ENCODE measurements at places on chromosomes 3 and 15.

DNA sequence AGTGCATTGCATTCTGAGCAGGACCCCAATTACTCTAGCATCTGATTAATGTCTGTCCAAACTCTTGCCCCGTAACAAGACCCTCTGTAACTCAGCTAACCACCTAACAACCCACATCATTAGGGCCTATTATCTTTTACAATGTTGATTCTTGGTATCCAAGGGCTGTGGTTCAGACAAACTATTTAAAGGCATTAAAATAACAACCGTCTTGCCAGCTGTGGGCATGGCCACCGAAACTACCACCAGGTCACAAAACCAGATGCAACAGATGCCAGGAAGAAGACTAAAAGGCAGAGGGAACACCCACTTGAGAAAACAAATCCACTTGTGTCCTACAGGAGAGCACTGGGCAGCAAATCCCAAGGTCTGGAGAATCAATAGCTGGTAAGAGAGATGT, 262.9 kb downstream of the ERC2 start:
- no peak for DNase-seq

DNA sequence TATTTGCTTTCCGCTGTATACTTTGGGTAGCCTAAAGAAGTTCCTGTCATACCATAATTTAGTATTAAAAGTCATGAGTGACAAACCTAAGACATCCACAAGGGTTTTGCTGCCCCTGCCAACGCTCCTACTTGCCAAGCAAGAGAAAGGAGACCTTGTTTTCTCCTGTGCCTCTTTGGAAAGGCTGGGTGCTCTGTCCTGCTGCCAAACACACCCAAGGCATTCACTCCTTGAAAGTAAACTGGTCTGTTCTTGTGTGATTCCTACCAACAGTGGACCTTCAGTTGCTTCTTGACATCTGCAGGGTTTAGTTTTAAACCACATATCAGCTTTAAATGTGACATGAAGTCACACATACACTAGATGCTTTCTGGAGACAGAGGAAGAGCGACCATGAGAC, 295.4 kb downstream of the SLC9A9 start:
- no peak for DNase-seq

GRCh38 chr3:113157408-113158030, 53.8 kb upstream of the BOC start:
- no peak for DNase-seq

DNA sequence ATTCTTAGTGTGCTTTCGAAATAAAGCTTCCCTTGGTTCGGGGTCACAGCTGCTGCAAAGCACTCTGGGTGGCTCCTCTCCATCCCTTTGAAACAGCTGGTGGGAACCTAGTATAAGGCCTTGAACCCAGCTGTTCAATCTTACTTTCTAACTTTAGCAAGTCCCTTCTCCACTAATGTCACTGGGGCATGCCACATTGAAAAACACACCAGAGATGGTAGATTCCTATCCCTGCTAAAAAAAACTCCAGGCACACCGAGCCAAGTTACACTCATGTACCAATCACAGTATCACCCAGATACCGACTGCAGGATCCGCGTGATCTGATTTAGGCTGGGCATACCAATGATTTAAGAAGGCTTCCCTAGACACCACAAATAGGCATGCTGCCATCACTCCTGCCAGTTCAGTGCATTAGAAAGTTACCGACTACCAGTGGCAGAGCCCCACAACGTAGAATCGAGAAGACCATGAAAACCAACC, 65.0 kb downstream of the WWTR1 start:
- DNase-seq: no peak

DNA sequence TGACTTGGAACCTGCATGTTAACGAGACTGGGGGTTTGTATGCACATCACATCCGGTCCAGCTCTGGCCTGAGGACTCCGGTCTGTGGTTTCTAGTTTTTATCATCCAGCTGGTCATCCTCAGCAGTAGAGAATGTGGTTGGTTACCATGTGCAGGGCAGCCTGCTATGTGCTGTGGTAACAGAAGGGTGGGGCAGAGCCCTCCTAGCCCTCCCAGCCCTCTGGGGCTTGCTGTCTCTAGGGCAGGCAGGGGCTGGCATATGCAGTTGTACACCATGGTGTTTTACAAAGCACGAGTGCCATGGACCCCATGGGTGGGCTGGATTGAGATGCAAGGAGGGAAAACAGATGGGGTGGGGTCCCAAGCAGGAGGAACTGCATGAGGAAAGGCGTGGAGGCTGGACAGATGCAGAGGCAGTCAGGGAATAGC, 70.2 kb downstream of the APBA2 start:
- no peak for DNase-seq

DNA sequence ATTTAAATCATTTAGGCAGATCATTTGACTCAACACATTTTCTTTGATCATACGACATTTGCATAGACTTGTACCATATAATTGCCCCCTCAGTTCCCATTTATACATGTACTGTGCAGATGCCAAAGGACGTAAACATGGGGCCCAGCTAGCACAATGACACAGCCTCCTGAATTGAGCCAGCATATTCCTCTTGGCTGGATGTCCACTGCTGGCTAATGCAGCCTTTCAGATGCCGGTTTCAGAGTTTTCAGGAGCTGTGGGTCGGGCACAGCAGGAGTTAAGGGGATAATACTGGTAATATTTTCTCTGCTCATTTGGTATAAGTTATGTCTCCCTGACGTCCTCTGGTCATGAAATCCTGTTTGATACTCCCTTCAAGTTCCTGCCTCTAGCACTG, 39.4 kb downstream of the KAT2B start:
- no peak for DNase-seq

DNA sequence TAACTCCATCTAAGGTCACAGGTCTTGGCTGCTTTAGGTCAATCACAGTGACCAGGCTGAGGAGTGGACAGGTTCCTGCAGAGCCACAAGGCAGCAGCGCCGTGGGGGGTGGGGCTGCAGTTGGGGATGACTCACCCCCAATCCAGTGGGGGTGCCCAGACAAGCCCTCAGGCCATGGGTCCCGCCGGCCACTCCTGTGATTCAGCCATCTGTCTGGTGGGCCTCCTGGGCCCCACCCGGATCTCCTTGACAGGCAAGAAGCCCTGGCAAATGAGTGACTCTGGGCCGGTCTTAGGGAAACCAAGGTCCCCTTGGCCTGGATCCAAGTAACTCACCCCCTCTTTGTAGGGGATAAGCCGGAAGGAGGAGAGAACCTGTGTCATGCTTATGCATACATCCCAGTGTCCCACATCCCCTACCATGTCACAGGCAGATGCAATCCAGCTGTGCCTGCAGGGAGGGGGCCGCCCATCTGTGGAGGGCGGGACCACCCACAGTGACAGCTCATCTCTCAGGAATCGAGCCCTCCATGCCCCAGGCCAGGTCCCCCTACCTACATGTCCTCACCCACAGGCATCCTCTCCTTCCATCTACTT, 495 bp upstream of the COL7A1 start:
- DNase-seq: peak; percentile 26

- no peak for DNase-seq
Measured at GRCh38 chr3:181948286-181948685, 236.6 kb downstream of the SOX2 start.

DNA sequence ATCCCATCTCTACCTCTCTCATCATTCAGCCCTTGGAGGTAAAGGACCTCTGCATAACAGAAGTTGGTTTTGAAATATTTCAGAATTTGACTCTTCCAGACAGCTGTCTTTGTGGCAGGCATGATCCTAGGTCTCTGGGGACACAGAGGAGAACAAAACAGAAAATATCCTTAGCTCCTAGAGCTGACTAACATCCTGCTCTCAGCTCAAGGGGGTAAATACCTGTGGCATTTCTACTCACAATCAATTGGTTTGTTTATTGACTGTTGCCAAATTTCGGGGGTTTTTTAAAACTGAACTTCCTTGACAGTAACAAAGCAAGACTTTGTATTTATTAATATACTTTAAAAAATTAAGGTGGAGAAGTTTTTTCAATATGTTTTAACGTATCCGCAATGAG, 78.8 kb downstream of the EOMES start:
- DNase-seq: no peak

DNA sequence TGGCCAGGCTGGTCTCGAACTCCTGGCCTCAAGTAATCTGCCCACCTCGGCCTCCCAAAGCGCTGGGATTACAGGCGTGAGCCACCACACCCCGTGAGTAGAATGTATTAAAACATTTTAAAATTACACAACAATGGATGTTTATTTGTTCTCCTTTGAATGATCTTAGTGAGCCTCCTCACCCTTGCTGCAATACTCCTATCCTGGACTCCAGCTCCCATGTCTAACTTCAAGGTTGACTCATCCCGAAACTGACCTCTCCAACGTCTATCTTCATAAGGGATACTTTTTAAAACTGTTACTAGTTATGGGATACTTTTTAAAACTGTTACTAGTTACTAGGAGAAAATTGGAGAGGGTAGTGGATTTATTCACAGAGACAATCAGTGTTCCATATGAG, 17.8 kb upstream of the RHCG start:
- DNase-seq: no peak

DNA sequence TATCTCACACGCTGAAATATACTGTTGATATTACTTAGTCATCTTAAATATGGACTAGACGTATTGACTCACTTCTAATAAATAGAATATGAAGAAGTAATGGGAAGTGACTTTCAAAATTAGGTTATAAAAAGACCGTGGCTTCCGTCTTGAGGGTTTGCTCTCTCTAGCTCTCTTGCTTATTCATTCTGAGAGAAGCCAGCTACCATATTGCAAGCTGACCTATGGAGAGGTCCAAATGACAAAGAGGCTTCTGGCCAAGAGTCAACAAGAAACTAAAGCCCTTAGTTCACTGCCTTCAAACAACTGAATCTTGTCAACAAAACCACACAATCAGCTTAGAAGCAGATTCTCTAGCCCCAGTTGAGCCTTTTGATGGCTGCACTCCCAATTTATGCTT, 46.1 kb downstream of the SLC9C1 start:
- DNase-seq: no peak
